Posterior cingulate gyrus (tissue), 11 donors: ENCODE measurements at places on chromosomes 7 and 10.

GRCh38 chr7:35691366-35691765, 3.6 kb downstream of the HERPUD2 start:
- no peak for DNase-seq

DNA sequence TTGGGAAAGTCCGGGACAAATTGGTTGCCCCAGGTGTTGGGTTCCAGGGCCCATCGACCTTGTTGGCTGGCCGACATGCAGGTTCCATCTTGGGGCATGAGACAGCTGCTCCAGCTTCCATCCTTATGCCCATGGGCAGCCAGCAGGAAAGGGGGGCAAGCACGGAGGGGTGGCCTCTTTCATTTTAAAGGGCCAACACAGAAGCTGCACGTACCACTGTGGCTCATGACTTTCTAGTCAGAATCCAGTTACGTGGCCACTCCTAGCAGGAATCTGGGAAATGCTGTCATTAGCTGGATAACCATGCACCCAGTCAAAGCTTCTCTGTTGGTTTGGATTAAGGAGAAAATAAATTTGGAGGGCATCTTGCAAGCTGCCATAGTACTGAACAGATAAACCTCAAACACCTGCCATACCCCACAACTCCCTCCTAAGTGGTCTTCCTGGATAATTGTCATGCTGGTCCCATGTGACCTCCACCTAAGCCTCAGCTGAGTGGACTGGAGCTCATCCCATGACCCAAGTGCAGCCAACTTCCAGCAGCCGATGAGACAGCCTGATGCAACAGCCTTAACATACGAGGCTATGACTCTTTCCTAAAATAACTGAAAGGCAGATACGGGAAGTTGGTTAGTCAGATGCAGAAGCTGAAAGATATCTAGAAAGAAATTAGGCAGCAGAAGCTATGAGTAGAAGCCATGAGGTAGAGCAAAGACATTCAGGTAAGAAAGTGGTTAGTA, 21.4 kb upstream of the GSDME start:
- peak; percentile 16 for DNase-seq

DNA sequence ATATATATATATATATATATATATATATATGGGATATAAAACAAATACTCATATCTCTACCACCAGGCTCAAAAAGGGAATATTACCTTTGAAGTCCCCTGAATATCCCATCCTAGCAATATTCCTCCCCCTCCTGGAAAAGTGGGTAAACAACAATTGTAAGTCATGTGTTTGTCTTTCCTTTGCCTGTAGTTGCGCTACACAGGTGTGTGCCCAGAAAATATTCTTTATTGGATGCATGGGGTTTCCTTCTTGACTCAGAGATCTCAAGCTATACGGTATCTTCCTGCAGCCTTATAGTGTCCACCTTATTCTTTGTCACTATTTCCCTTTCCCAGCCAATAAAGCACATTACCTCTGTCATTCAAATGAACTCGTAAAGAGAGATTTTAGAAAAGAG, 54.2 kb downstream of the MET start:
- no peak for DNase-seq

- DNase-seq = no peak
Observed at GRCh38 chr10:13401142-13401541, 53.0 kb upstream of the SEPHS1 start.

- DNase-seq = no peak
Observed at GRCh38 chr7:44794331-44794730, 2.1 kb upstream of the PPIA start.

- no peak for DNase-seq
Observed at GRCh38 chr10:127776816-127777215, 39.8 kb downstream of the FOXI2 start.

GRCh38 chr10:93091960-93092359, 18.3 kb downstream of the CYP26A1 start:
- no peak for DNase-seq

- DNase-seq = no peak
Observed at GRCh38 chr10:29772403-29772802, 137.6 kb upstream of the SVIL start.

DNA sequence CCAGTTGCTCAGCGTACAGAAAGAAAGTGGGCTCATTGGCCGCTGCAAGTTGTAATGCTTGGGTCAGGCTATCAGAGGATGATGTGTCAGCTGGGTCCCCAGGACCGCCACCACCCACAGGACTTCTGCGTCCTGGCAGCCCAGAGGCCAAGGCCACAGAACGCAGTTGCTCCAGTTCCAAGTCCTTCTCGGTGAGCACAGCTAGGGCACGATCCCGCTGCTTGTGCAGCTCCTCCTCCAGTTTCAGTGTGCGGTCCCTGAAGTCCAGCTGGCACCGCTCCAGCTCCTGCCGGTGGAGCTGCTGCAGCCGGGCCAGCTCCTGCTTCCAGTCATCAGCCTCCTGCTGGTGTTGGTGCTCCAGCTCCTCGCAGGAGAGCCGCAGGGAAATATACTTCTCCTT, 3.0 kb downstream of the GCC1 start:
- DNase-seq = no peak

DNA sequence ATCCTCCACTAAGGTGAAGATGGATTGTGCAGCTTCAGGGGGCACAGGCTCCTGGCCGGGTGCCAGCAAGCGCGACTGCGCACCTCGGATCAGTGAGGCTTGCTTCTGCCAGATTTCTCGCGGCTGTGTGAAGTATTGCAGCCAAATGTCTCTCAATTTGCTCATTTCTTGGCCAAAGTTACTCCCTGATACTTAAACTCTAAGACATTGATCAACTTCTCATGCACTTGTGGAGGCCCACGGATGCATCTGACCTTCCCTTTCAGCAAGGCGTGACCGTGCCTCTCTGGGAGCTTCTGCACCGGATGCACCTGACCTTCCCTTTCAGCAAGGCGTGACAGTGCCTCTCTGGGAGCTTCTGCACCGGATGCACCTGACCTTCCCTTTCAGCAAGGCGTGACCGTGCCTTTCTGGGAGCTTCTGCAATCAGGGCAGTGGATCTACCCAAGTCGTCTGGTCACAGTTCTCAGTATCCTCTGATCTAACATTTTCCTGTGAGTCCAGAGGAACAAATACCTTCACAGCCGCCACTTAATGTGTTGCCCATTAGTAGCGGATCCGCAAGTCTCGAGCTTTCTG, 248.3 kb downstream of the ADARB2 start:
- no peak for DNase-seq

DNA sequence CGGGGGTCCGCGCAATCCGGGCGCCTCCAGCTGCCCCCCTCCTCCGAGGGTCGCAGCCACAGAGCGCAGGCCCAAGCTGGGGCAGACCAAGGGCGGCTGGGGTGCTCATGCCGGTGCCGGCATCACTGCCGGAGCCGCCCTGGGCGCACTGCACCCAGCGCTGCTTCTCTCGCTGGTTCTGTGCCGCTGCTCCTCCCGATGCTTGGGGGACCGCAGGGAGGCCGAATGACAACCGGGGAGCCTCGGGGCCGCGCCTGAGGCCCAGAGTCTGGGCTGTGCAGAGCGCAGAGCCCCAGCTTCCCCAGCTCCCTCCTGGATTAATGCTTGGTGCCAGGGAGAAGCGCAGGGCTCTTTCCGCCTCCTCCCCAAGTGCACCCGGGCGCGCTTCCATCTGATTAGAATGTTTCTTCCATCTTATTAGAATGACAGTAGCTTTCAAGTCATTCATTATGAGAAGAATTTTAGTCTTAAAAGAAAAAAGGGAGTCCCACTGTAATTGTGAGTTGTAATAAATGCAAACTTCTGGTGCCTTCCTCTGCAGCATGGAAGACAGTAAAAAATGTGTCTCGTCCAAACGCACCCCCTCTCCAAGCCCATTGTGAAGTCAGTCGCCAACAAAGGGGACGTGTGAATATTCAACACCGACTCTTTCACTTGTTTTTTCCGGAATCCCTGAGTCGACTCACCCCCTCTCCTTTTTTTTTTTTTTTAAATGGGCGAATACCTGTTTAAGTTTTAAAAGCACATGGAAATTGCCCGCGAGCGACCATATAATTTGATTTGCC, 19.5 kb upstream of the PTF1A start:
- DNase-seq = peak; percentile 86

GRCh38 chr7:139739863-139740597, 37.8 kb downstream of the HIPK2 start:
- peak; percentile 90 for DNase-seq

- DNase-seq = no peak
Observed at GRCh38 chr7:70544016-70544415, 587.9 kb upstream of the GALNT17 start.

DNA sequence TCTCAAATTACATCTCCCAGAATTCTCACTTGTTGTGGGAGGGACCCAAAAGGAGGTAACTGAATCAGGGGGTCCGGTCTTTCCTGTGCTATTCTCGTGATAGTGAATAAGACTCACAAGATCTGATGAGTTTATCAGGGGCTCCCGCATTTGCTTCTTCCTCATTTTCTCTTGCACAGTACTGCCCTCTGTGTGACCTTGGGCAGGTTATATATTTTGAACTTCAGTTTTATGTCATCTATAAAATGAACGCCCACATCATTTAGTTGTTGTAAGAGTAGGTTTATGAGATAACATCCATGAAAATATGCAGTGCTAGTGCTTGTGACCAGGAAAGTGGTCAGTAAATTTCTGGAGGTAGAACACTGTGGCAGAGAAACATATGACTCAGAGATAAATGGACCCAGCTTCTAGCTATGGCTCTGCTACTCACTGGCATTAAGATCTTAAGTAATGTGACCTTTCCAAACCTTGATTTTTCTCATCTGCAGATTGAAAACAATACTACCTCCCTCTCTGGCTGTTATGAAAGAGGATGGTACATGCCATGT, 44.3 kb downstream of the SCRN1 start:
- no peak for DNase-seq

- DNase-seq = no peak
Observed at GRCh38 chr10:78648256-78648860, 420.4 kb upstream of the ZMIZ1 start.

- DNase-seq = no peak
Observed at GRCh38 chr7:157788573-157788972, 451.8 kb downstream of the DNAJB6 start.

- DNase-seq = no peak
Observed at GRCh38 chr7:123241809-123242208, 42.0 kb upstream of the SLC13A1 start.

DNA sequence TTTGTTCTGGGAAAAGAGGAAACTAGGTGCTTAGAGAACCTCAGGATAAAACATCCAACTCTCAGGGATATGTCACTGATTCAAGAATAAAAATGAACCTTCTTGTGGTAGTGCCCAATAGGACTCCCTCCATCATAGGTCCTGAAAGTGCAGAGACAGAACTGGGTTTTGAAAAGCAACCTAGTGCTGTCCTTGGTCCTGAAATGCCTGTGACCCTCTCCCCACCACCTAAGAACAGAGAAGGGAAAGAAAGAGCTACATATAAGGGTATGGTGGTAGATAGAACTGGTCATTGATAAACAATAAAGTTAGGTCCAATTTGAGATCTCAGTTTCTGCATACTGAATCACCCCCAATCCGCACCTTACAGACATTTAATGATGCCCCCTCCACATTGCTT, 953.3 kb downstream of the XPNPEP1 start:
- no peak for DNase-seq

GRCh38 chr10:121899727-121900126, 28.1 kb downstream of the ATE1 start:
- DNase-seq = no peak

DNA sequence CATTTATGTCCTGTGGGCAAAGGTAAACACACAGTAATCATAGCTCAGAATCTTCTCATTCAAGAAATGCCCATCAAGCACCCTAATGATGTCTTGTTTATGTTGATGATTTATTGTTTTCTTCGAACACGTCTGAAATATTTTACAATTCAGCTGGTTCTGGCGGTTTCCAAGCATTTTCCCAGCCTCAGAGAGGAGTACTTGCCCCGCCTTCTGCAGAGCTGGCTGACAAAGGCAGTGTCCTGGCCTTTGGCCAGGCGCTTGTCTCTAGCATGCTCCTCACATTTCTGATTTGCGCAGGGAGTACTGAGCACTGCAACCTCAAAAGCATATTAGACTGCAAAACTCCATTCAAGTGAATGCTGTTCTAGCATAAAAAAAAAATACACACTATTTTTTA, 314.2 kb upstream of the GNAI1 start:
- peak; percentile 88 for DNase-seq

DNA sequence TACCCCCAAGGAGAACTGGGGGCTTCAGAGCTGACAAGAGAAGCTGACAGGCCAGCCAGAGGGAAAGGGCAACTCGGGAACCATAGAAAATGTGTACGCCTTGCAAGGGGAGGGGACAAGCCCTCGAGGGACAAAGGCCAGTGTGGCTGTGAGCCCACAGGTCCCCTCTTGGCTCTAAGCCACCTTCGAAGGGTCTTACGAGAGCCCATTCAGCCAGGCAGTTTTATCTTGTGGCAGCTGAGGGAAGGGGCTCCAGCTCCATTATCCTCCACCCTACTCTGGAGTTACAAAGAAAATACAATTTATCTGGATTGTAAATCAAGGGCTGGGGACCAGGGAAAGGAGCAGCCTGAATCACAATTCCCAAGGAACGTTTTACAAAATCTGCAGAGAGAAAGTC, 159.5 kb upstream of the ZMIZ1 start:
- DNase-seq = peak; percentile 54

DNA sequence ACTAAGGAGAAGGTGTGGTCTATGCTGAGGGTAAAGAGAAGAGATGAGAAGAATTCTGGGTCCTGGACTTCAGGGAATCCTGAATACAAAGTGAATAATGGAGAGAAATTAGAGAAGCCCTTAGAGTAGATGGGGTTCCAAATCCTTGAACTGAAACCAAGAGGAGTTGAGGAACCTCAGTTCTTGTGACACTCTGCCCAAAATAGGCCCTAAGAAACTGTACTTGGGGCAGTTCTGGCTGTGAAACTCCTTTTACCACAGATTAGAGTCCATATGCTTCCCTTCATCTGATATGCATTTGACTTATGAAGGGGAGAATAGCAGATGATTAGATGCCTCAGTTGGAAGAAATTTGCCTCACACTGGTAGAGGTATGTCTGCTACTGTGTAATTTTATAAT, 19.0 kb downstream of the TES start:
- no peak for DNase-seq

- no peak for DNase-seq
Observed at GRCh38 chr7:70178211-70178610, 579.9 kb downstream of the AUTS2 start.

DNA sequence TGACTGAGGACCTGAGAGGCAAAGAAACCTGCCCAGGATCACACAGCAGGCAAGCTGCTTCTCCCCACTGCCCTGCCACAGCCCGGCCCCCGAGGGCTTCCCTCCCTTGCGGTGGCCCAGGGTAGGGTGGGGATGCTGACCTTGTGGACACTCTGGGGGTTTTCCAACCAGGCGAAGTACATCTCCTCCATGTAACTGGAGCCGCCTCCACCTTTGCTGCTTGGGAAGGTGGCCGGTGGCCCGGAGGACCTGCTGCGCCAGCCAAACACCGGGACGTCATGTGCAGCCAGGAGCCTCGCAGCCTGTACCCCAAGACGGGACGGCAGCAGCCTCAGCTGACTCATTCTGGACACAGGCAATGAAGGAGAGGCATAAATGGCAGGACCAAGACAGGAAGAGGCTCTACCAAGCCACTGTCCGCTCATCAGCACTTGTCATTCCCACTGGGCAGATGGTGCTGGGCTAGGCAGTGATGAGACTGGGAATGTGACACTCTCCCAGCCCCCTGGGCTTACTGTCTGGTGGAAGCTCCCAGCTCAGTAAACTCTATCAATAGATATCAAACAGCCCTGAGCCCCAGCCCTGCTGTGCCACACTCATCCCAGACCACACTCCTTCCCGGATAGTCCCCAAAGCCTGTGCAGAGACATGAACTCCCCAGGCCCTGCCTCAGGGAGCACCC, 3.7 kb downstream of the OGDHL start:
- DNase-seq = no peak
